ENCODE measurements at places on chromosomes 3 and 15.
A peak's percentile ranks its signal among the peaks of the same experiment; 100 is the strongest.

DNA sequence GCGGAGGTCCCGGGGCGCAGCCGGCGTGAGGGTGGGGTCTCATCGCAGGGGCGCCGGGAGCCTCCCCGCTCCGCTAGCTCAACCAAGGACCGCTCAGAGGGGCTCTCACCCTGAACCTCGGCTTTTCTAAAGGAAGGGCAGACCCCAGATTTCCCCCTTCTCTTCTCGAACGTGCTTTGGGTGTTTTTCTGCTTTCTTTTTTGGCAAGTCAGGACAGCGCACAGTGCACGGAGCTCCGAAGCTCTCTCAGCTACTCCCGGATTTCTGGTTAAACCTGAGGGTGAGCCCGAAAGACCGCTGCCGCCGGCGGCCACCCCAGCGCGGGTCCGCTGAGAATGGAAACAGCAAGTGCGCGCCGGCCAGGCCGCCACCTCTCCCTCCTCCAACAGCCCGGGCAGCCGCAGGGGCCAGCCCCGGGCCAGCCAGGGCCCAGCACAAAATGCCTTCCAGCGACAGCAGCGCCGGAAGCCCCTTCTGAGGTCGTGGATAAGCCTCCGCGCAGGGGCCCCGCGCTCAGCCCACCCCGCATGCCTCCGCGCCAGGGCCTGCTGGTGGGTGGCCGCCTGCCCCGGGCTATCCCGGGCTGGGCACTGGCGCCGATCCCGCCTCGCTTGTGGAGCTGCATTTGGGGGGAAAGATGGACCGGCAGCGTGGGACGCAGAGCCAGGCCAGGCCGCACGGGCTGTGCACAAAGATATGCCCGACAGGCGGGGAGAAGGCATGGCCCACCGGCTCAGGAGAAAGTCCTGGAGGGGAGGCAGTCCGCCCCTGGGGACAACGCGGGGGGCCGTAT lies 8.2 kb upstream of the OCA2 start:
- no peak for DNase-seq

DNA sequence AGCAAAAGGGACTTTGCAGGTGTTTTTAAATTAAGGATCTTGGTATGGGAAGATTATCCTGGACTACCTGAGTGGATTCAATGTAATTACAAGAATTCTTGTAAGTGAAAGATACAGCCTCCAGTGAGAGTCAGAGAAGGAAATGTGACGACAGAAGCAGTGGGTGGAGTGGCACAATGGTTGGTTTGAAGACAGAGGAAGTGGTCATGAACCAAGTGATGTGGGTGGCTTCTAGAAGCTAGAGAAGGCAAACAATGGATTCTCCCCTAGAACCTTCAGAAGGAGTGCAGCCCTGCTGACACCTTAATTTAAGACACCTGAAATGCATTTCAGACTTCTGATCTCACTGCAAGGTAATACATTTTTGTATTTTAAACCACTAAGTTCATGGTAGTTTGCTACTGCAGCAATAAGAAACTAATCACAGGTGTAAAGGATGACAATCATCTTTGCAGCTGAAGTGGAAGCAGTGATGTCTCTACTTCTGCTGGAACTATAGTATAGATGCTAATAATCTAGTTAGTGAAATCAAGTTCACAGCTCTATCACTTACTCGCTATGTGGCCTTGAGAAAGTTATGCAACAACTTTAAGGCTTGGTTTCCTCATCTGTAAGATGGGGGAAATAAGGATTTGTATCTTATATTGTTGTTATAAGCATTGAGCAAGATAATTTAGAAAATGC lies 403.4 kb upstream of the SUCLG2 start:
- no peak for DNase-seq

DNA sequence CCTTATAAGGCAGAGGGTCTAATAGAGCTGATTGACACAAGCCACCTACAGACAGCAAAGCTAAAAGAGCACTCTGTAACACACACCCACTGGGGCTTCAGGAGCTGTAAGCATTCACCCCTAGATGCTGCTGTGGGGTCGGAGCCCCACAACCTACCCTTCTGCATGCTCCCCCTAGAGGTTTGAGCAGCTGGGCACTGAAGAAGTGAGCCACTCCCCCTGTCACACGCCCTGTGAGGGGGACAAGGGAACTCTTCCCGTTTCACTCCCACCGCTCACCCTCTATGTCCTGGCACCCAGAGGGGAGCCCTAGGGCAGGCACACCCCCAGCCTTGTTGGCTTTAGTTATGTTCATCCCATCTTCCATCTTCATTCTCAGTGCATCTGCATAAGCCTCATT lies 9.4 kb upstream of the CSTA start:
- no peak for DNase-seq

DNA sequence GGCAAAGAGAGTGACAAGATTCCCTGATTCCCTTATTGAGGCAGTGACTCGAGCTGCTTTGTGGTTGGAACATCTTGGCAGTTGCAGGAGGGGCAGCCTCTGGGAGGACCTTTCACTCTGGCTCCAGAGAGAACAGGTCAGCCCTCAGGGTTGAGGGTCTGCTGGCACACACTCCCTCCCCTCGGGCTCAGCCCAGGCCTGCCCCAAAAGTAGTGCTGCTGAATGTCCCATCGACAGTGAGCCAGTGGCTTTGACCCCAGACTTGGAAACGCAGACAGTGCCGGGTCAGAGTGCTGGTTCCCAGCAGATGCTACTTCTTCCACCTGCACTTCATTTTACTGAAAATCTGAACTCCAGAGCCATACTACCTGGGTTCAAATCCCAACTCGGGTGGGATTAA lies 25.6 kb upstream of the ATP2B2 start:
- no peak for DNase-seq

DNA sequence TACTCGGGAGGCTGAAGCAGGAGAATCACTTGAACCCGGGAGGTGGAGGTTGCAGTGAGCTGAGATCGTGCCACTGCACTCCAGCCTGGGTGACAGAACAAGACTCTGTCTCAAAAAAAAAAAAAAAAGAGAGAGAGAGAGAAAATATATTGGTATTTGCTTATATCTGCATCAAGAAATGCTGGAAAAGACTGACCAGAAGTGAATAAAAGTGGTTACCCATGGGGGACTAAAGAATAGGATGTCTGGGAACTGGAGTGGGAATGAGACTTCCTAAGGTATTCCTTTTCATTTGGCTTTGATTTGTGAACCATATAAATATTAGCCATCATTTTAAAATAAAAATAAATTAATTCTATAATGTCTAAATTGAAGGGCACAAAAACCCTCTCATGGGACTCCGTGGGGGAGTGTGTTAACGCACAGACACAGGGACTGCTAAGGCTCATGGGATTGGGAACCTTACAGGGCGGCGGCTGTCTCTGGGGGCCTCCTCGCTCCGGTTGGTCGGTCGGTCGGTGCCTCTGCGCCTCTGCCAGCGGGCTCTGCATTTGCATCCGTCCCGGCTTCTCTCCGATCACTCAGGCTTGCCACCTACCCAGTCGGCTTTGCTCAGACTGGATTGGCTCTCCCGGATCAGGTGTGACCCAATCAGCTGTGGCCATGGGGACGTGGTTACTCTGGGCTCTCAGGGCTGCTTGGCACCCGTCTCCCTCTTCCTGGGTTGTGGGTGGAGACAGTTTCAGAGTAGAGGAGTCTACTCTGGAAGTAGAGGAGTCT lies 12.7 kb upstream of the TSPAN3 start:
- DNase-seq, result peak; percentile 68

DNA sequence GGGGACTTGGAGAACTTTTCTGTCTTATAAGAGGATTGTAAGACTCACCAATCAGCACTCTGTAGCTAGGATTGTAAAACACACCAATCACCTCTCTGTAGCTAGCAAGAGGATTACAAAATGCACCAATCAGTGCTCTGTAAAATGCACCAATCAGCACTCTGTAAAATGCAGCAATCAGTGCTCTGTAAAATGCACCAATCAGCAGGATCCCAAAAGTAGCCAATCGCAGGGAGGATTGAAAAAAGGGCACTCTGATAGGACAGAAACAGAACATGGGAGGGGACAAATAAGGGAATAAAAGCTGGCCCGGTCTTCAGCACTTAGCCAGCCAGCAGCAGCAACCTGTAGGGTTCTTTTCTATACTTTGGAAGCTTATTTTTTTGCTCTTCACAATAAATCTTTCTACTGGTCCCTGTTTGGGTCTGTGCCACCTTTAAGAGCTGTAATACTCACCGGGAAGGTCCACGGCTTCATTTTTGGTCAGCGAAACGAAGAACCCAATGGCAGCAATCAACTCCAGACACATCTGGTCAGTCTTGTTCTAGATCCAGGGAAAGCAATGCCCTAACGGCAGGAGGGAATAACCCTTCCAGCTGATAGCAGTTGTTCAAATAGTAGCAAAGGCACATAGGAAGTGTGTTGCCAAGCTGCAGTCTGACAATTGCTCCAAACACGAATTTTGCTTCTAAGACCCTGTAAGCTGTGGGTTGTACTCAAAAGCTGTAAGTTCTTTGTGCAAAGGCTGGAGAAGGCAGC lies 135.6 kb downstream of the TJP1 start:
- DNase-seq, result no peak

GRCh38 chr3:139312416-139312815 lies 31.4 kb upstream of the MRPS22 start:
- DNase-seq, result no peak

GRCh38 chr15:80732818-80733217 lies 37.7 kb downstream of the ABHD17C start:
- no peak for DNase-seq

DNA sequence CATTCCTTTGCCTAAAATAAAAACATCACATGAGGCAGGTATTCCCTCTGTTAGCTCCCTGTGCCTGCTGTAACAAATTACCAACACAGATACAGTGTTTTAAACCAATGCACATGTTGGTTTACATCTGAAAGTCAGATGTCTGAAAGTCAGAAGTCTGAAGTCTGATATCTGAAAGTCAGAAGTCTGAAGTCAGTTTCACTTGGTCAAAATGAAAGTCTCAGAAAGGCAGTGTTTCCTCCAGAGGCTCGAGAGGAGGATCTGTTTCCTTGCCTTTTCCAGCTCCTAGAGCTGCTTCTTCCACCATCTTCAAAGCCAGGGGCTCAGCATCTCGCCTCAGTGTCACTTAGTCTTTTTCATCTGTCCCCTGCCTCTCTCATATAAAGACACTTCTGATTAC lies 22.0 kb downstream of the SST start:
- DNase-seq, result no peak

DNA sequence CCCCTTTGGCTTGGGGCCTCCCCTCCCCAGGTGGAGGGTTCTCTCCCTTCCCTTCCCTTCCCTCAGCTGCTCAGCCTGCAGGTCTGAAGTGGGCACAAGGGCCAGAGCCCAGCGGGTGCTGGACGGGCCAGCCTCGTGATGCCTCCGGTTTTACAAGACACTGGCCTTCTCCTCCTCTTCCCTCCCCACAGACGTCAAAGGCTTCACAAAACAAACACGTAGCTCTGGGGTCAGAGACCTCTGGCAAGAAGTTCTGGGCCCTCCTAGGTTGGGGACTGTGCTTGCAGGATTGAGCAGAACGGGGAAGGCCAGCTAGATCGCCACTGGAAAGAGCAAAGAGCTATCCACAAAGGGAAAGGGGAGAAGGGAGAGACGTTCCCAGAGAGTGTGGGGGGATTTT lies 81.4 kb upstream of the TPM1 start:
- DNase-seq, result no peak

DNA sequence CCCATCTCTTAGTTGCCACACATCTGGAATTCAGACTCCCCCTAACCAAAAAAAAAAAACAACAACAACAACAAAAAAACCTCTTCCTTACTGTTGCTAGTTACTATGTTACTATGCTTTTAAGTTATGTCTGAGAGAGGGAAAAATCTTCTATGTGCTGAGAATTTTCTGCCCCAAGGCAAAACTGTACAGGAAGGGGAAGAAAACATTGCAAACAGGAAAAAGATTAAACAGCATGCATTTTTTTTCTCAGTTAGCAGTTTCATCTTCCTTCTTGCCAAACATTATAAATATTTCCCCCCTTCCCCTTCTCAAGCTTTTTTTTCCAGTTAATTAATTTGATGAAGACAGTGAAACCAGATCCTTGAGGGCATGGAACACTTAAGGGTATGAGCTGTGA lies 1.1 kb upstream of the CD200R1 start:
- DNase-seq, result no peak

DNA sequence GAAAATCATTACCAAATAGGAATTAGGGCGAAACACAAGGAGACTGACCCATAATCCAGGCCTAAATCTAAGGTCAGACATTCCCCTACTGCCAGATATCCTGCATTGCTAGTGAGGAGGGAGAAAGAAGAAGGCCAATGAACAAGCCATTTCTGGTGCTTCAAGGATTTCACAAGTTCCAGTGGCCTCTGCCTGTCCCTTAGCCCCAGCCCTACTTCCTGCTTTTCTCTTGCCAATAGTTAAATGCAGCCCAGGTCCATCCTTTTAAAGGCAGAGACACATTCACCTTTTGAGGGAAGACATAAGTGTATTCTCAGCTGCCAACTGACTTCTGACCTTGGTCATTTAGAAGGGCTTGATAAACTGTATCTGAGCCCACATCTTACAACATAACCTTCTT lies 135.8 kb downstream of the ZNF621 start:
- no peak for DNase-seq

DNA sequence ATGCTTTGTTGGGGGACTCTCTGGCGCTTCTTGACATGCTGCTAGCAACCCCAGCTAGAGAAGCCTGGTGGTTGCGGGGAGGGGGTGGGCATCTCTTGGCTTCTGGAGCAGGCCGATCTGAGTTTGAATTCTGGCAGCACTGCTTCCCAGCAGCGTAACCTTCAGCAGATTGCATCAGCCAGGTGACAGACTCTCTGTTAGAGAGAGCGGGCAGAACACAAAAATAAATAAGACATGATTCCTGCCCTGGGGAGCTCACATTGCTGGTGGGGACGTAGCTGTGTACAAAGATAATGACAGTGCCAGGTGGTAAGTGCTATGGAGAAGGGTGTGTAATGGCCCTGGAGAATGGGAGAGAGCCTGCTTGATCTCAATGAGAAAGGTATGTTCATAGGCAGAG lies 87.4 kb downstream of the THSD4 start:
- DNase-seq, result no peak

- DNase-seq, result no peak
These were observed 67.9 kb upstream of the MITF start for GRCh38 chr3:69671082-69671952.

DNA sequence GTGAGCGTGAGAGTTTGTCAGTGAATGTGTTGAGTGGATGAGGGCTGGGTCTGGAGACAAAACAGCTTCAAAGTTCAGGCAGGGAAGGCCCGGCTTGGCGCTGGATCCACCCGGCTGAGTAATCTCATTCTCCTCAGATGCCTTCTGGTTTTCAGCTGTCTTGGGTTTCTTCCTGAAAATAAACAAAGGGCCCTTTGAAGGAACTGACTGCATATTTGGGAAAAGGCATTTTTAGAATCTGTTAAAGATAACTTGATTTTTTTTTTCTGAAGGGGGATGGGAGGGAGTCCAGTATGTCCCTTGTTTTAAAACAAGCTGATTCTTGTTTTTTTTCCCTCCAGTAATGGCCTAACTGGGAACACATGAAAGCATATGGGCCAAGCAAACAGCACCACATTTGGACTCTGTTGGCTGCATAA lies 86.4 kb downstream of the TIGIT start:
- DNase-seq, result peak; percentile 40

- peak; percentile 56 for DNase-seq
These were observed 901 bp downstream of the NAA50 start for GRCh38 chr3:113744941-113745755.

- no peak for DNase-seq
These were observed 74.7 kb upstream of the ACKR4 start for GRCh38 chr3:132522353-132522752.

- DNase-seq, result no peak
These were observed 7.7 kb downstream of the FAM107A start for GRCh38 chr3:58569287-58570001.
